NCI-H774 (cell line): ENCODE measurements at places on chromosomes 1 and 21.

DNA sequence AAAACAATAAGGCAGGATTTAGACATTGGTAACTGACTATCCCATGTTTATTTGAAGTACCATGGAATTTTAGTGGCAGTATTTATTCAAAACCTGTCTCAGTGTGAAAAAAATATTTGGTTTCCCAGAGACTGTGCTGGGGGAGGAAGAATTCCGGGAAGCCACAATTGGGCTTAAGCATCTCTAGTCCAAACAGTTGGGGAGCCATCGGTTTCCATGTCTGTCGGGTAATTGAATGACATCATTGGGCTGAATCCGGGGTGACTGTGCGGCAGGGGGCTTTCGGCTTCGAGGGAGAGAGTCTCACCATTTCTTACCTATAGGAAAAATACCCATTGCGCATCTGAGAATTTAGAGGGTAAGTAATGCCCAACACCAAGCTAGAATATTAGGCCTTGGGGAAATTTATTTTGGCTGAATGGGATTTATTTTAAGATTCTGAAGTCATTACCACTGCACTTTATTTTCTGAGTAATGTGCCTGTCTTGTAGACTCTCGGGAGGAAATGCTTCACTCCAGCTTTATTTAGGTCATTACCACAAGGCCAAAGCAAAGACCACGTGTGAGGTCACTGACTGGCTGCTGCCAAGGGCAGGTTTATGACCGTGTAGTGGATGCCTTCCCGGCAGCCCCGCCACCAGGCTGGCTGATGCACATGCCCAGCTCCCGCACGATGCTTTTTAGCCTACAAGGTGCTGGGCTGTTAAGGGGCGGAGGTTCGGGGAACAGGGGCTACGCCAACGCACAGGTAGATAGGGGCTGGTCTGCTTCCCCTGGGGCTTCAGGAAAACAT lies 23.1 kb upstream of the UMODL1 start:
- no peak for DNase-seq

DNA sequence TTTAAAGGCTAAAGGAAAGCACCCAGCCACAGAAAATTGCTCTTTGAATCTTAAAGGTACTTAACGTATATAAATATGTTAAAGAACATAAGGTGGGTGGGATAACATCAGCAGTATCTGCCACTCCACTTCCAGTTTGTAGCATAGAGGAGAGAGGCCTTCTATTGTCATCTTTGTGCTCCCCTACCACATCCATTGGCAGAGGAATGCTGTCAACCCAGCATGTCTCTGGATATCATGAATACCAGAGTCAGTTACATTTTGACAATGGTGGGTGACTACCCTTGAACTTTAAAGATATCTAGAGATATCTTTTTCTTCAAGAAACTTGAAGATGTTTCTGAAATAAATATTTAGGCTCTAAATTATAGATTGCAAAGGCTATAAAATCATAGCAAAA lies 283.2 kb upstream of the LRRC7 start:
- no peak for DNase-seq

DNA sequence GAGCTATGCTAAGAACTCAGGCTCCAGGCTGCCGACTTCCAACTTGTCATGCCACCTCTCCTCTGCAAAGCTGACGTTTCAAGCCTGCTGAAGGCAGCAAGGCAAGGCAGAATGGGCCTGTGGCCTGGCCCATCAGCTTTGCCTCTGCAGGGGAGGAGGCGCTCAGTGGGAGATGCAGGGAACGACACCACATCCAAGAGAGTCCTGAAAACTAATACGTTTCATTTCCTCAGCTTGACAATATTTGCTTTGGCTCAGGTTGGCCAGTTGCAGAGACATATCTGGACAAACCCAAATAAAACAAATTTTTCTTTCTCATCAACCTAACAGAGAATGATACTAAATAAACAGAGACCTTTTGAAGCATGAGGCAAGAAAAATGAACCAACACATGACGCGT lies 35.3 kb downstream of the BEND5 start:
- DNase-seq, result peak; percentile 14

DNA sequence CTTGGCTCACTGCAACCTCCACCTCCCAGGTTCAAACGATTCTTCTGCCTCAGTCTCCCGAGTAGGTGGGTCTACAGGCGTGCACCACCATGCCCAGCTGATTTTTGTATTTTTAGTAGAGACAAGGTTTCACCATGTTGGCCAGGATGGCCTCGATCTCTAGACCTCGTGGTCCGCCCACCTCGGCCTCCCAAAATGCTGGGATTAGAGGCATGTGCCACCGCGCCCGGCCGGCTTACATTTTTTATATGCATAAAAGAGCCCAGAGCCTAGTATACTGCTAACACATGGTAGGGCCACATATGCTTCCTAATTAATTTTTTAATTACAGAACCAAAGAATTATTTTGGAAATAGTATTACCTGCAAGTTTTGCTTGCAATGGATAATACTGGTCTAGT lies 1325.4 kb downstream of the PLA2G4A start:
- no peak for DNase-seq

- no peak for DNase-seq
Measured at GRCh38 chr1:172906778-172907592, 143.8 kb downstream of the TNFSF18 start.
